Immature natural killer cell (primary cell): ENCODE measurements at places on chromosomes 7 and 10.

DNA sequence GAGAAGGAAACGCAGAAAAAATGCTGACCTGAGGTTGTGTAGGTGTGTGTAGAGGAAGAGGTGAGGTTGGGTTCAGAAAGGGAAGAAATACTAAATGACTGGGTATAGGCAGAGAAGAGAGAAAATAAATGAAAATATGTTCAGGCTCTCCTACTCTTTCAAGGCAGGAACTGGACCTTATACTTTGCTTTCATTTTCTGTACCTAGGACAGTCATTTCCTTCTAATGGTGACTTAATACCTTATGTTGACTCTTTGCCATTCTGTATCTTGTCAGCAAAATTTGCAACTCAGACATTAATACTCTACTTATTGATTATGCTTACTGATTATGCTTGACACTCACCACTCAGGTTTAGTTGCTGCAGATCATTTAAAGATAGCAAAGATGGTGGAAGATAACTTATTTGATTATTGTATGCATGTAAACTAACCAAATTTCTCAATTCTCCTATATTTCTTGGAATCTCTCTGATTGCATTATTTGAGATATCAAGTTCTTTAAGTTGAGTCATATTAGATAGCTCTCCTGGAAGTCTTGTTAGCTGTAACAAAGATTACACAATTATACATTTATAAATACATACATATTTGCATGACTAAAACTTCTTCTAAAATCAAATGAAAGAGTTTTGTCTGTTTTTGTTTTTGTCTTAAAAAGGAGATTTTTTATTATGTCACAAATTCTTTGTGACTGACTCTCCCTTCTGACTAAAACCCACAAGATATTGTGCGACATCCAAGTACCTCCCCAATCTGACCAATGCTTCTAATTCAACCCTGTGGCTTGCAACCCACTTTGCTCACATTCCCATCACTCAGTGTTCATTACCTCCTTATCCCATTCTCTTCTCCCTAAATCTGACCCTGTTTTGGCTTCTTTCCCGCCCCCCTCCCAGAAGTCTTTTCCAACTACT is 20.0 kb downstream of the LRRD1 start:
- no peak for DNase-seq

- peak; percentile 62 for DNase-seq
These were observed 163.6 kb downstream of the PIP4K2A start for GRCh38 chr10:22550732-22551131.

- no peak for DNase-seq
These were observed 167.4 kb downstream of the ARHGAP21 start for GRCh38 chr10:24556126-24556749.

GRCh38 chr10:59905731-59906416 is 482 bp downstream of the CCDC6 start:
- DNase-seq = no peak
